Progenitor cell of endocrine pancreas (in vitro differentiated cells): ENCODE measurements at places on chromosomes 6 and 20. TPM values are rescaled to one million over a fixed set of nuclear protein-coding genes. Genes with fewer than 3 reads are reported as not detected.

DNA sequence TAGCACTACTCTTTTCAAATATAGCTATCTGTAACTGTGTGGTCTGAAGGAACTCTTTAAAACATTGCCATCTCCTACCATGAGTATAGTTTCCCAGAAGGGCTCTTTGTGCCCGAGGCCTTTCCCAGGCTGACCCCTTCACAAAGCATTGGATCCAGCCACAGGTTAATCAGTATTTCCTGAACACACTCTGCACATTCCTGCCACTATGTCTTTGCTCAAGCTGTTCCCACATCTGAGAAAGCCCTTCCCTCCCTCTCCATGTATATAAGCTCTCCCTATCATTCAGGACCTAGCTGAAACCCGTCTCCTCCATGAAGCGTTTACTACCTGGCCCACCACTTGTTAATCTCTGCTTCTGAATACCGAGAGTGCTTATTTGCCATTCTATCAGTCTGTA, 47.8 kb upstream of the PKHD1 start:
- H3K36me3 ChIP-seq = no peaks in the 10 kb centered on the region
- H3K27me3 ChIP-seq = peaks cover 21% of the 10 kb centered on the region
- DNase-seq = no peak
- H3K4me1 ChIP-seq = peaks cover 10% of the 10 kb centered on the region

Gene GLP1R
- 3.9 and 4.0 TPM in 2 replicates for total RNA-seq

DNA sequence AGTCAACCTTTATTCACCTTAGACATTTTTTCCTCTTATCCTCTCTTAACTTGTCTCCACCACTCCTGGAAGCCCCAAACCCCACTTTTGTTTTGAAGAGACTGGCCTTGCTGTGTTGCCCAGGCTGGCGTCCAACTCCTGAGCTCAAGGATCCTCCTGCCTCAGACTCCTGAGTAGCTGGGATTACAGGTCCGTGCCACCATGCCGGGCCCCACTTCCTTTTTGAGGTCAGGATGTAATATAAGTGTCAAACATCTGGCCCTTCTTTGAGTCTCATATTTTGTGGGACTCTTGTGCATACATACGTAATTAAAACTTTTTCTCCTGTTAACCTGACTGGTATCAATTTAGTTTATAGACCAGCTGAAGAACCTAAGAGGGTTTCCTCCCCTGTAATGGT, 1.4 kb upstream of the CDK19 start:
- DNase-seq = no peak
- H3K36me3 ChIP-seq = no peaks in the 10 kb centered on the region
- H3K27ac ChIP-seq = no peak overlapping the region
- H3K4me1 ChIP-seq = peaks cover 8% of the 10 kb centered on the region
- H3K27me3 ChIP-seq = no peaks in the 10 kb centered on the region
- peak overlapping the region; percentile 100 for H3K4me3 ChIP-seq

GRCh38 chr6:13465734-13466133, 21.7 kb downstream of the GFOD1 start:
- H3K27me3 ChIP-seq = peaks cover 21% of the 10 kb centered on the region
- DNase-seq = no peak
- H3K36me3 ChIP-seq = no peaks in the 10 kb centered on the region
- H3K4me3 ChIP-seq = no peak overlapping the region

- H3K4me1 ChIP-seq = peaks cover 16% of the 10 kb centered on the region
- no peak for DNase-seq
- no peak overlapping the region for H3K4me3 ChIP-seq
- H3K27me3 ChIP-seq = no peaks in the 10 kb centered on the region
- no peak overlapping the region for H3K27ac ChIP-seq
Observed at GRCh38 chr6:111586554-111586953, 19.1 kb downstream of the TRAF3IP2 start.

Gene GNMT
- total RNA-seq = 1.3 and 1.7 TPM in 2 replicates

Gene CTAGE9
- total RNA-seq = not detected in 2 replicates

Gene HUS1B
- total RNA-seq = 0.67 and 1.3 TPM in 2 replicates

Gene EBF4
- total RNA-seq = 63.8 and 64.9 TPM in 2 replicates

GRCh38 chr6:23245572-23245971, 676.2 kb downstream of the HDGFL1 start:
- H3K27me3 ChIP-seq = no peaks in the 10 kb centered on the region
- no peaks in the 10 kb centered on the region for H3K36me3 ChIP-seq
- DNase-seq = no peak
- H3K4me1 ChIP-seq = no peaks in the 10 kb centered on the region

Gene LINC00237
- not detected in 2 replicates for total RNA-seq

Gene RIPPLY2
- total RNA-seq = not detected in 2 replicates

DNA sequence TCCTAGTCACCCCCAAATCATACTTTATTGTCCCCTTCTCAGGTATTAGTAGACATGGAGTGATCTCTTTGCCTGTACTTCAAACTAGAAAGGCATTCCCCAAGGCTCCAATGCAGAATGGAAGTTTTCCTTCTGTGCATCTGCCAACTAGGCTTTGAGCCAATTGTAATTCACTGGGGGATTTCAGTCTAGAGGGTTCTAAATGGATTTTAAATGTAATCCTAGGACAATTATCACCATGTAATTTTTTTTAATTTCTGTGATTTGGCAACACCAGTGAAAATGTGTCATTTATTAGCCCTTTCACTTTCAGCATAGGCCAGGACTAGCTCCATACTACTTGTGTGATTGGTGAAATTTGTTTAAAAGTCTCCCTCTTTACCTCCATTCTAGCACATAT, 557.6 kb upstream of the MARCKS start:
- no peaks in the 10 kb centered on the region for H3K27me3 ChIP-seq
- no peaks in the 10 kb centered on the region for H3K36me3 ChIP-seq

DNA sequence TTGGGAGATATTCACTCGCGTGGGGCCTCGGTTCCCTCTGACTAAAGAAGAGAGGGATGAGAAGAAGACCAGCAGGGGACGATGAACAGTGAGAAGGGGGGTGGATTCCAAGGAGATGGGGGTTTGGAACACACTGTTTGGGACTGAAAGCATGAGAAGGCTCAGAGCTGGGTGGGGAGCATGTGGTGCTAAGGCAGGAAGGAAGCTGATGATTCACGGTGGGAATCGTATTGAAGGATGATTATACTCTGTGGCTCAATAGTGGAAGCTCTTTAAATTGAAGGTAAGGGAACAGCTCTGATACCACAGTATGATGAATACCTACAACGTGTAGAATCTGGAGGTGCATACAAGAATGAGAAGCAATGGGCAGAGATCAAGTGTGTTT, 117.5 kb upstream of the KCNK16 start:
- peaks cover 2% of the 10 kb centered on the region for H3K4me1 ChIP-seq
- DNase-seq = no peak
- no peak overlapping the region for H3K4me3 ChIP-seq

GRCh38 chr6:154989448-154989847, 5.7 kb upstream of the TIAM2 start:
- H3K36me3 ChIP-seq = peaks cover 4% of the 10 kb centered on the region
- DNase-seq = no peak
- peaks cover 18% of the 10 kb centered on the region for H3K27me3 ChIP-seq
- no peak overlapping the region for H3K27ac ChIP-seq
- no peaks in the 10 kb centered on the region for H3K4me1 ChIP-seq
- H3K4me3 ChIP-seq = no peak overlapping the region

GRCh38 chr6:148265054-148265453, 77.6 kb upstream of the SASH1 start:
- H3K27me3 ChIP-seq = no peaks in the 10 kb centered on the region
- no peak overlapping the region for H3K4me3 ChIP-seq
- H3K27ac ChIP-seq = peak overlapping the region; percentile 68
- DNase-seq = no peak

- H3K4me1 ChIP-seq = peaks cover 8% of the 10 kb centered on the region
- peaks cover 2% of the 10 kb centered on the region for H3K36me3 ChIP-seq
- no peak for DNase-seq
- H3K27ac ChIP-seq = no peak overlapping the region
- no peaks in the 10 kb centered on the region for H3K27me3 ChIP-seq
Observed at GRCh38 chr6:100946711-100947110, 65.6 kb upstream of the ASCC3 start.

- H3K4me1 ChIP-seq = no peaks in the 10 kb centered on the region
- H3K4me3 ChIP-seq = no peak overlapping the region
- no peaks in the 10 kb centered on the region for H3K27me3 ChIP-seq
- peaks cover 1% of the 10 kb centered on the region for H3K36me3 ChIP-seq
Observed at GRCh38 chr6:106581468-106581867, 47.8 kb downstream of the RTN4IP1 start.

- H3K27me3 ChIP-seq = no peaks in the 10 kb centered on the region
- H3K36me3 ChIP-seq = no peaks in the 10 kb centered on the region
- H3K27ac ChIP-seq = peak overlapping the region; percentile 97
Observed at GRCh38 chr6:31826793-31827285, 699 bp upstream of the HSPA1B start.

DNA sequence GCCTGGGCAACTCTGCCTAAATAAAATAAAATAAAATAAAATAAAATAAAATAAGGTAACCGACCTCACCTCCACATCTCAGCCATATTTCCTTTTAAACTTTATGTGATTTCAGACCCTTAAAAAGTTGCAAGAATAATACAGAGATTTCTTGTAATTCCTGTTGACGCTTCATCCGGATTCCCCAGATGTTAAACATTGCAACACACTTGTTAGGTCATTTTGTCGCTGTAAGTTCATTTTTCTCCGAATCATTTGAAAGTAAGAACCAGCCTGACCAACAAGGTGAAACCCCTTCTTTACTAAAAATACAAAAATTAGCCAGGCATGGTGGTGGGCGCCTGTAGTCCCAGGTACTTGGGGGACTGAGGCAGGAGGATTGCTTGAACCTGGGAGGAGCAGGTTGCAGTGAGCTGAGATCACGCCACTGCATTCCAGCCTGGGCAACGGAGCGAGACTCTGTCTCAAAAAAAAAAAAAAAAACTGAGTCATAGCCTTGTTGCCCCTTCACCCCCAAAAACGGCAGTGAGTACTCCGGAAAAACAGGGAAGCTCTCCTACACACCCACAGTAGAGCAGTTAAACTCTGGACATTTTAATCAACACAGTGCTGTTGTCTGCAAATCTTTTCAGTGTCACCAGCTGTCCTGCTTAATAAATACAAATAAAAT, 5.9 kb downstream of the PYGB start:
- H3K27me3 ChIP-seq = no peaks in the 10 kb centered on the region
- H3K4me3 ChIP-seq = no peak overlapping the region
- peaks cover 15% of the 10 kb centered on the region for H3K4me1 ChIP-seq
- H3K27ac ChIP-seq = no peak overlapping the region

- no peak for DNase-seq
- H3K4me3 ChIP-seq = no peak overlapping the region
- no peaks in the 10 kb centered on the region for H3K27me3 ChIP-seq
- peak overlapping the region; percentile 68 for H3K27ac ChIP-seq
- peaks cover 28% of the 10 kb centered on the region for H3K36me3 ChIP-seq
Observed at GRCh38 chr6:83183082-83183828, 9.8 kb downstream of the PGM3 start.

DNA sequence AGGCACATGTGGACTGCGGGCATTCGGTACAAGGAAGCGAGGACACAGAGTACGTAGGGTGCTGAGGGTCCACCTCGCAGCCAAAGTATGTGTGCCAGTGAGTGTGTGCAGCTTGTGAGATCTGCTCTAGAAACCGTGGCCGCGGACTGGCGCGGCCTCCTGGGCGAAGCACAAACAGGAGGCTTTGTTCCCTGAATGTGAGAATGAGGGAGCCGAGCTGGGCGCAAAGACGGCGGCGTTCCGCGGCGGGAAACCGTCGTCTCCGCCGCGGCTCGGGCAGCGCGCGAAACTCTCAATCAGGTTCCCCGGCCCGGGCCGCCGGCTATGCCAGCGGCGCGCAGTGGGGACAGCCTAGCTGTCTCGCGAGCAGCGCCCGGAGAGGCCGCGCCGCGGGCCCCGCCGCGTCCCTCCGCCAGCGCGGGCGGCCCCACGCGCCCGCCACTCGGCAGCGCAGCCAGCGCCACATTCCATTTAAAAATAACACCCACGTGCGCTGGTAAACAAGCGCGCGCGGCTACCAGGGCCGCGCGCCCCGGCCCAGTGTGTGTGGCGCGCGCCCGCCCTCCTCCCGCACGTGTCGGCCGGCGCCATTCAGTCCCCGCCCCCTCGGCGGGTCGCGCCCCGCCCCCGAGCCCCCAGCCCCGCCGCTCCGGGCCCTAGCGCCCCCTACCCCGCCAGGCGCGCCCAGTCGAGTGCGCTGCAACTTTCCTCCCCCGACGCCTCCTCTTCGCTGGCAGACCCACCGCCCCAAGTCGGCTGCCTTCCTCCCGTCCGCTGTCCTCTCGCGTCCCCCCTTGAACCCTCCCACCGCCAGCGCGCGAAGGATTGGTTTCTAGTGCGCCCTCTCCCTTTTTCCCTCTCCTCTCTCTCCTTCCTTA, 3.0 kb upstream of the FOXO3 start:
- no peaks in the 10 kb centered on the region for H3K36me3 ChIP-seq
- peaks cover 12% of the 10 kb centered on the region for H3K4me1 ChIP-seq
- peak overlapping the region; percentile 99 for H3K27ac ChIP-seq
- H3K4me3 ChIP-seq = peak overlapping the region; percentile 95

Gene TBXT
- total RNA-seq = not detected in 2 replicates

Gene C20orf144
- total RNA-seq = 0.27 TPM in 1 of 2 replicates, not detected in the other

DNA sequence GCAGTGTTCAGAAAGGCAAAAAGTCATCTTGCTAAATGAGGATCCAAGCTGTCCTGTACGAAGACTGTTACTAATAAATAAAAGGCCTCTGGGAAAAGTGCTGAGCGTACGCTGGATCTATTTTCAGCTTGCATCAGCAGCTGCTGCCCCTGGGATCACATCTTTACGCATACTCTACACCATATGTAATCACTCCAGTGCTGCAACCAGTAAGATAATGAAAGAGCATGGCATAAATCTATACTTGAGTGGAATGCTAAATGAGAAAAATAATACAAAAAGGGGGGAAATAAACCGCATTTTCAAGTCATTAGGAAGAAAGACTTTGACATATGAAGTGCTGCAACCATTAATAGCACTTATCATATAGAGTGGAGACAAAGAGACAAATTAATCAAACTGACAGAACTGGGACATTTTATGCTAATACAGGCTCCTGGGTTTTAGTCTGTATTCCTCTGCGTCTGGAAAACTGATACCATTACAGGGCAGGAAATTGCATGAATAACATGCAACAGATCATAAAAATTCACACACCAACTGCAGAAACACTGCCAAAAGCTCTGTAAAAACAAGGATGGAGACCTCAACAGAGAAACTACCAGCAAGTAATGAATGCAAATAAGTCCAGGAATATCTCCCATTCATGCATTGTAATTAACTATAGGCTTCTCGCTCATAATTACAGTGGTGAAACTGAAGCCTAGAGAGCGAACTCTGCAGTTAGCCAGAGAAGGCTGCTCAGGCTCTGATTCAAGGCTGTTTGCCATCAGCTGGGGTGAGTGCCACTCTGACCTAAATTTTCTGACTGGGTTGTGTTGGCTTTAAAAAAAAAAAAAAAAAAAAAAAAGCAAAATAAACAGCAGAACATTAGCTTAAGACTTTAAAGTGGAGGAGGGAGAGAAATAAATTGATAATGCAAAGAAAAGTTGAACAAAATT, 83.8 kb downstream of the GJA10 start:
- no peaks in the 10 kb centered on the region for H3K4me1 ChIP-seq
- H3K36me3 ChIP-seq = no peaks in the 10 kb centered on the region
- no peak for DNase-seq
- no peaks in the 10 kb centered on the region for H3K27me3 ChIP-seq
